ENCODE measurements at places on chromosomes 2 and 18.

DNA sequence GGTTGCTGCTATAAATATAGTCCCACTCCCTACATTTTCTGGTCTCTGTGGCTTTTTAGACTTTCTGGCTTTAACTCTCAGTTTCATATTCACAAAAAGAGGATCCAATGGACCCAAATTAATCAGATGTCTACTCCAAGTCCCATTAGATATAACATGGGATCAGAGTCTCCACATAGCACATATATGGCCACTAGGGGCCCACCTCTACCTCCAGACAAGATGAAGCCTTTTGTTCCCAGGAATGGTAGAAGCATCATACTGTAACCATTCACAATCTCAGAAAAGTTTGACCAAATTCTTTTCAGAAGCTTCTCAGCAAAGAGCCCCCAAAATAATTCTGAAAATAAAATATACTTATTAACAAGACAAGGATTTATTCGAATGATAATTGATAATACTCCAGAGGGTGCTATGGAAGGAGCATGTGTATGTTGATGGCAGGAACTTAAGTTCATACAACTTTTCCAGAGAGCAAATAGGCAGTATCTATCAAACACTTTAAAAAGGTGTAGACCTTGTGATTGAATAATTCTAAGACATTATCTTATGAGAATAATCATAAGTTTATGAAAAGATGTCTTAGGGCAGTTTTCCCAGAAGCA lies 382.3 kb upstream of the CRIM1 start:
- DNase-seq, result no peak

GRCh38 chr2:73239776-73240175 lies 5.7 kb downstream of the CCT7 start:
- DNase-seq, result no peak

DNA sequence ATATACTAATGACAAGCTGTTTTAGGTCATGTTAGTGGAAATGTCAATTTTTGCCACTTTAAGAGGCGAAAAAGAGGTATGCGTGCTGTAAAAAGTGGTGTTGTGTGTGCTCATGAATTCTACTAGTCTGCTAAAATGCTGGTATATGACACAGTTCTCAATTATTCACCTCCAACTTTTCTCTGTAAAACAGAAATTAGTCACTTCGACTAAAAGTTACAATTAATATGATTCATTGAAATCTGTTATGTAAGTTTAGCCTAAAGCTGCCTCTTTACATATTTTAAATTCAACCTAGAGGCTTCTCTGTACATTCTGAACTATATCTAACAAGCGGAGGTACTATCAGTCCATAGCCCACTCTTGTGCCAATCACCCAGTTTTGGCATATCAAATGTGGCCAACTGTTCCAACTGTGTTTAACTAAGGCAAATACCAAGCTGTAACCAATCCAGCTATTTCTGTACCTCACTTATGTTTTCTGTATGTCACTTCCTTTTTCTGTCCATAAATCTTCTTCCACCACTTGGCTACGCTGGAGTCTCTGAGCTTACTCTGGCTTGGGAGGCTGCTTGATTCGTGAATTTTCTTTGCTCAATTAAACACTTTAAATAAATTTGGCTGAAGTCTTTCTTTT lies 20.8 kb downstream of the BAZ2B start:
- no peak for DNase-seq

GRCh38 chr2:6418291-6418690 lies 447.4 kb downstream of the CMPK2 start:
- no peak for DNase-seq

GRCh38 chr2:157837851-157838441 lies 38.2 kb downstream of the ACVR1 start:
- DNase-seq, result peak; percentile 64

GRCh38 chr18:79493211-79493800 lies 97.6 kb downstream of the NFATC1 start:
- DNase-seq, result peak; percentile 23

GRCh38 chr18:13813271-13813849 lies 10.6 kb upstream of the MC5R start:
- peak; percentile 42 for DNase-seq

GRCh38 chr18:73563901-73564472 lies 583.6 kb downstream of the FBXO15 start:
- no peak for DNase-seq

DNA sequence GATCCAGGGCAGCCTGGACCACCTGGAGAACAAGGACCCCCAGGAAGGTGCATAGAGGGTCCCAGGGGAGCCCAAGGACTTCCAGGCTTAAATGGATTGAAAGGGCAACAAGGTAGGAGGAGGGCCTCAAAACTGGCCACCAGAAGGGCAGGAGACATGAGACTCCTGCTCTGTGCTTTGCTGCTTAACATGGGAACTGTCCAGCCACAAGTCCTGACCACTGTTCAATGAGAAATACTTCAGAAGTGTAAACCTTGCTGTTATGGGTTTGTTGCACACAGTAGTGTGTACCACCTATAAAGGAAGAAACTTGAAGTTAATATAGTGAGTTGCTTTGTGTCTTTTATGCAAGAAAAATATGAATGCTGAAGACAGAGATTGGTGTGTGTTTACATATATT lies 44.2 kb upstream of the MFF start:
- no peak for DNase-seq

GRCh38 chr2:164948540-164948939 lies 6.8 kb downstream of the SLC38A11 start:
- no peak for DNase-seq

DNA sequence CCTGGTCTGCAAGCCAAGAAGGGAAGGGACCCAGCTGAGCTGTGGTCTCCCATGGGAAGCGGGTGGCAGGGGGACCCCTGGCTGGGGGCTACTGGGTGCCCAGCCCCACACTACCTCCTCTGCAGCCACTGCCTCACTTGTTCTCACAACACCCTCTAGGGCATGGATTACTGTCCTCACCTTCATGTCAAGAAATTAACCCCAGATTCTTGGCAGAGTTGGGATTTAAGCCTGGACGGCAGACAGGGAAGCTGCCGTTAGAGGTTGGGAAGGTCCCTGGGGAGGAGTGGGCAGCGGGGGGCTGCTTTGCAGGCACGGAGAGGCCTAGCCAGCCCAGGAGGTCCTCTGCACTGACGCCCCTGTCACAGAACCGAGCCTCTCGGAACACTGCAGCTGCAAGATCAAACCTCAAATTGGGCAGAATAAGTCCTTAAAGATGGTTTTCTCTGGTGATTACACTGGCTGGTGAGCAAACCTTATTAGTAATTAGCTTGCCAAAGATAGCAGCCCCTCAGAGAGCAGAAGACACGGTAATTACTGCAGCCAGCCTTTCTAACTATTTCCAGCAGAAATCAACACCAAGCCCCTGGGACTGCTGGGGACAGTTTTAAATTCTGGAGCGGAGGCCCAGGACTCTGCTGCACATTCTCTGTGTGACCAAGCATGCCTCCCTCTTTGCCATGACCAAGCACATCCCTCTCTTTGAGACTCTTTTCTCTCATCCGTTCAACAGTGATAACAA lies 35.9 kb downstream of the KCNF1 start:
- no peak for DNase-seq

- no peak for DNase-seq
Observed at GRCh38 chr2:231575612-231576256, 16.9 kb upstream of the TEX44 start.

- no peak for DNase-seq
Observed at GRCh38 chr2:105299290-105299689, 30.2 kb downstream of the TGFBRAP1 start.

- DNase-seq, result peak; percentile 64
Observed at GRCh38 chr2:85438201-85439024, 19.9 kb downstream of the SH2D6 start.

DNA sequence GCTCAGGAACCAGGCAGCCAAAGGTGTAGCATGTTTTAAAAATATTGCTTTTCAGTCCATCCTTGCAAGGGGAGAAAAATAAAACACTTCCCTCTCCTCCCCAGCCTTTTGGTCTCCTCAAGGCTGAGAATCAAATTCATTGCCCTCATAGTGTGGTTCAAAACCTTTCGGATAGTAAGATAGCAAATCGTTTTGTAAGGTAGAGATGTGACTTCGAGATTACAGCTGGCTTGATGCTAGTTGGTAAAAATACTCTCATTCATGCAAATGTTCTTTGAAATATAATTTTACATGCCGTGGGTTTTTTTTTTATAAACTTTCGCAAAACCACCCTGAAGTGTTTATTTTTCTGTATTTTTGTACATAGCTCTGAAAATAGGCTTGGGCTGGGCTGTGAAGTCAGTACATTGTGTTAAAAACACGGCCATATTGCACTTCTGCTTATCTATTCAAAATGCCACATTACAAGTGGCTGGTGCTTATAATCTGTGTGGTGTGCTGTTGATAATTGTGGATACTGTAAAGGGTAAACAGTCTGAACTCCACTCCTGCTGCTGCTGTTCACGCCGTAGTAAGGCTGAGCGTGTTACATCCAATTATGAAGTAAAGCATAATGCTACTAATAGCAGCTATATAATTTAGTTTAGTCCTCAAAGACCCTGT lies 172.0 kb upstream of the SIX3 start:
- DNase-seq, result no peak

GRCh38 chr2:160695402-160696086 lies 201.9 kb upstream of the RBMS1 start:
- DNase-seq, result no peak

DNA sequence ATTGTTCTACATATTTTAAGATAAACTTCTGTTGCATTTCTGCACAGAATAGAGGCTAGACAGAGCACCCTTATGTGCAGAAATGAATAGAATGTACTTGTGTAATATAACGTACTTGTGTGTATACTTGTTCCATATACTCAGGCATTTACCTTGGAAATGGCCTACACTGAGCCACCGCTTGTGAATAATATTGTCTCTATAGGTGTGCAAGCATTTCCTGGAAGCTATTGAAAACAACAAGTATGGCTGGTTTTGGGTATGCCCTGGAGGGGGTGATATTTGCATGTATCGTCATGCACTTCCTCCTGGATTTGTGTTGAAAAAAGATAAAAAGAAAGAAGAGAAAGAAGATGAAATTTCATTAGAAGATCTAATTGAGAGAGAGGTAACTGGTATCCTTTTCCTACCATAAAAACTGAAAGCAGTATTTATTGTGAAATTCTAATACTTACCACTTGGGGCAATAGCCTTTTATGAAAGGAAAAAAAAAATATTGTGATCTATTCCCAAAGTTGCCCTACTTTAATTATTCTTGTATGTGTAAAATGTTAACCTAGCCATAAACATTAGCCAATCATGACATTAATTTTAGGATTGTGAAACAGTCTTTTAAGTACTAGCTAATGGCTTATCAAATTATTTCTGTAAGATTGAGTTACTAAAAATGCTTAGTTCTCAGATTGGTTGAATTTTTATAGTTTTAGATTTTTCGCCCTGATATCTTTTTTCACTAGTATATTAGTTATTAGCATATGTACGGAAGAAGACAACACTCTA lies 18.0 kb downstream of the ZC3H15 start:
- DNase-seq, result no peak

- no peak for DNase-seq
Observed at GRCh38 chr2:240502059-240502429, 55.7 kb downstream of the ANKMY1 start.

- no peak for DNase-seq
Observed at GRCh38 chr2:150063931-150064548, 423.4 kb downstream of the RND3 start.

- DNase-seq, result no peak
Observed at GRCh38 chr2:200618590-200619021, 32.8 kb downstream of the AOX1 start.

DNA sequence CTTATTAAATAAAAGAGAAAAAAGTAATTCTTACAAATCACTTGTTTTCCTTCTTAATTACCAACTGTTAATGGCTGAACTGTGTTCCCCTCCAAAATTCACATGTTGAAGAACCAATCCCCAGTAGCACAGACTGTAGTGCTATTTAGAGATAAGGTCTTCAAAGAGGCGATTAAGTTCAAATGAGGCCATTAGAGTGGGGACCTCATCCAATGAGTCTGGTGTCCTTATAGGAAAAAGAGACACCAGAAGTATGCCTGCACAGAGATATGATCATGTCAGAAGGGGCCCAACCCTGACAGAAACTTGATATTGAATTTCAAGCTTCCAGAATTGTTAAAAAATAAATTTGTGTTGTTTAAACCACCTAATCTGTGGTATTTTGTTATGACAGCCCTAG lies 89.8 kb downstream of the MEMO1 start:
- no peak for DNase-seq

DNA sequence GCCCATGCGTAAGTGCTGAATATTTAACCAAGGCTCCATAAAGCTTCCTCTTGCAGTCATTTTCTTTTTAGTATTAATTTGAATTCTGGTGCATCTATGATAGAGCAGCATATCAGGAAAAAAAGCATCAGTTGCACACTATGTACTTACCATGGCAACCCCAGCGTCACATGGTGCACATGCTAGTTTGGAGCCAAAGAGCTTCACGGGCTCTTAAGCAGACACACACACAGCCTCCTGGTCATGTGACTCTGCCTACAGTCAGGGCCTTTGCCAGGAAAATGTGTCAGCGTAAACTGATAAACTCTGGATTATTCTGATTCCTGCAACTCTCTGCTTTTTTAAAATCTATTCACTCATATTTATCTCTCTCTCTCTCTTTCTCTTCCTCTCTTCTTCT lies 30.2 kb downstream of the NYAP2 start:
- no peak for DNase-seq

GRCh38 chr2:209097168-209097567 lies 326.7 kb upstream of the MAP2 start:
- DNase-seq, result no peak

GRCh38 chr2:44953499-44953883 lies 12.0 kb downstream of the SIX3 start:
- no peak for DNase-seq

- DNase-seq, result no peak
Observed at GRCh38 chr2:38981003-38981669, 91.5 kb downstream of the ARHGEF33 start.

- DNase-seq, result no peak
Observed at GRCh38 chr2:19746137-19746600, 155.6 kb downstream of the TTC32 start.

- no peak for DNase-seq
Observed at GRCh38 chr18:40980171-40980570, 974.9 kb upstream of the PIK3C3 start.

DNA sequence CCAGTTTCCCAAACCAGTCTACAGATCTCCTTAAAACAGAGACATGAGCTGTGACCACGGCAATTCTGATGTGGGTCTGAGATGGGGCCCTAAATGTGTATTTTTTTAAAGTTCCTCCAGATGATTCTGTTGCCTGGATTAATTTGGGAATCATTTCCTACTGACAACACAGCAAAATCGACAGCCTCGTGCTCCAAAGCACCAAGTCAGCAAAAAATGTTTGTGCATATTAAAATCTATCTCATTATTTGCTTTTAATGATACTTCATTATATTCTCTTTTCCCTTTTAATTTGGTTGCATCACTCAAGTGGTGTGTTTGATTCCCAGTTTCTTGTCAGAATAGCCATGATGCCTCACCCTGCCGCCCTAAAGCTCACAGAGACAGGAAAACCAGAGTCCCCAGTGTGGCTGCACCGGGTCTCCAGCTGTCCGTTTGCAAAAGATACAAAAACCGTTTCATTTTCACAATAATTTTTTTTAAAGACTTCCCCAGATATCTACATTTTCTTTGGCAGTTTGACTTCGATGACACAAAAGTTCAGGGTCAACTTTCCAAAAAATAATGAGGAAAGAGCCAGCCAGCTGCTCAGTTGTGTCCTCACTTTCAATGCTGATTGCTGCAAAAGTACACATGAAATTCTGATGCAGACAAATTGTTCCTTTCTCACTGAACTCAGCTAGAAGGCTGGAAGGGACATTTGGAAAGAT lies 443.2 kb upstream of the ID2 start:
- DNase-seq, result peak; percentile 62

All from left ventricle myocardium superior (tissue), 1 donor.